ENCODE measurements at places on chromosomes 2 and 18.

DNA sequence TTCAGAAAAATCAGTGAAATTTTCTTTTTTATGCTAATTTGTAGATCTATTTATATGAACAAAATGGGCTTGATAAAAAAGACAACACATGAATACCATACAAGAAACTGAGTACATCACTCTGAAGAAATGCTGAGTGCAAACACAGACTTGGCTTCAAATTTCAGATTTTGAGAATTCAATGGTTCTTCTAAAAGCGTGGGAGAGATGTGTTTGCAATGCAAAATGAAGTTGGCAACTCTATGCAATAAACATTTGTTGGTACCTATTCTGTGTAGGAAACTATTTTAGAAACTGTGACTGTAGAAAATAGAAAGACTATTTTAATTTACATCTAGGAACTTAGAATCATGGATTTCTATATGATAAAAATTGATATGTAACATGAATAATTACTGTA lies 1834.1 kb upstream of the CELF4 start:
- DNase-seq, result no peak

DNA sequence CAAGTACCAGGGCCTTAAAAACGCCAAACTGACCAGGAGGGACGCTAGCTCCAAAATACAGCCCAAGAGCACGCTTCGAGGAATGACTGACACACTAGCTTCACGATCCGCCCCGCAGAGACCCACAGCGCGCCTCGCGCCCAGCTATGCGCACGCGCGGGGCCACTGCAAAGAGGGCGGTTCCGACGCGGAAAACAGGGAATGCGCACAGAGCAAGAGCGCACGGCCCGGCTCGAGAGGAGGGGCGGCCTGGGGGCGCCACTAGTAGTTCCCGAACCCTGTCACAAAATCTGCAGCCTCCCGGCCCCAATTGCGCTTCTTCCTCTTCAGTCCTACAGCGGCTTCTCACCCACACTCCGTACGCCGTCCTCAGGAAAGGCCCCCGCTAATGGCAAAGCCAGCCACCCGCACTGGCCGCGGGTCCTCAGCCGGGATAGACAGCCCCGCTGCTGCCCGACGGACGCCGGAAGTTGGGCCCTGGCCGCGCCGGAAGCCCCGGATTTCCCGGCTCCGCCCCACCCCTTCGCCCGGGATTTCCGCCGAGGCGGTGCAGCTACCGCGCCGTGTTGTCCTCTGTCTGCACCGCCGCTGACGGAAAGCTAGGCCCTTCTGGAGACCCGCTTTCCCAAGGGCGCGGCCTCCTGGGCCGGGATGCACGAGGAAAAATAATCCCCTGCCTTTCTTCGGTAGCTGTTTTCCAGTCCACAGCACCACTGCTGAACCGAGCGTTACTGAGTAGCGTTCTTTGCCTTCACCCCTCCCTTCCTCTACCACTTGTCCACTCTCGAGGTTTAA lies at the start of gene HDHD2:
Gene HDHD2 (minus strand): TSS at position 472 of the 795 bp plus-strand sequence. CDS start 14,061 bp downstream, outside the sequence.
- peak; percentile 81 for DNase-seq

DNA sequence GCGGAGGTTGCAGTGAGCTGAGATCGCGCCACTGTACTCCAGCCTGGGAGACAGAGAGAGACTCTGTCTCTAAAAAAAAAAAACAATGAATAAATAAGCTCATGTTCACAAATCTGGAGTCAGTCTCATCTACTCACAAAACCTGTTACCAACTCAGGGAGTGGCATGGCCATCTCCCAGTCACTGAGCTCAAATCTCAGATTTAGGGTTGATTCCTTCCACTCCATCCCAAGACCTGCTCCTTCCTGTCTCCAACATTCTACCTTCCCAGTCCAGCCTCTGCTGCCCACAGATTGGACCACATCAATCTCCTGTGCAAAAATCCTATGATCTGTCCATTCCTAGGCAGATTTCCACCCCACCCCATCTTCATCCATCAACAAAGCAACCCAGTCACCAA lies 1.6 kb downstream of the STAT1 start:
- DNase-seq, result no peak

- no peak for DNase-seq
These were observed 102.4 kb upstream of the MGAT4A start for GRCh38 chr2:98833172-98833916.

- DNase-seq, result no peak
These were observed 128.6 kb downstream of the SH3RF3 start for GRCh38 chr2:109257653-109258052.

DNA sequence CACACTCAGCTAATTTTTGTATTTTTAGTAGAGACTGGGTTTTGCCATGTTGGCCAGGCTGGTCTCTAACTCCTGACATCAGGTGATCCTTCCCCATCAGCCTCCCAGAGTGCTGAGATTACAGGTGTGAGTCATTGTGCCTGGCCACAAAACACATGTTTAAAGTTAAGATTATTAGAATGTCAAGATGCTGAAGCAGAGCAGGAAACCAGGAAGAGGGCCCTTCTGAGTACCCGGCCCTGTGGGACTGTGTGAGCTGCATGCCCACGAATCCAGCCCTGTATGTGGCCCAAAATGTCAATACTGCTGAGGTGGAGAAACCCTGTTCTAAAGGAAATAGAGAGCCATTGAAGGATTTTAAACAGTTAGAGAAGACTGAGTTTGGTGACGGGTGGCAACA lies 31.0 kb upstream of the REV1 start:
- DNase-seq, result no peak

DNA sequence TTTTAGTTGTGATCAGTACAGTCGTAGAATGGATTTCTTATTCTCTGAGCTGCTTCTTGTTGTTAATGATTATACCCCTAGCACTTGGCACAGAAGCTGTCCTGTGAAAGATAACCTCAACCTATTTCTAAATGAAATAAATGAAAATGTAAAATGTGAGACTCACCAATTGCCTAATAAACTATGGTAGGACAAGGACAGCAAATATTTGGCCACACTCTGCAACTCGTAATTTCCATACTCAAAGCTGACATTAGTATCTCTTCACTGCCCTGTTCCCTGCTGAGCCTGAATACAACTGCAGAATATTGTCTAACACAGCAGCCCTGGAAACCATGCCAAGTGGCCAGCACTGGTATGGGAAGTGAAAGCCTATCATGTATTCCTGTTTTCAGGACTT lies 34.5 kb downstream of the TMEM182 start:
- DNase-seq, result no peak

DNA sequence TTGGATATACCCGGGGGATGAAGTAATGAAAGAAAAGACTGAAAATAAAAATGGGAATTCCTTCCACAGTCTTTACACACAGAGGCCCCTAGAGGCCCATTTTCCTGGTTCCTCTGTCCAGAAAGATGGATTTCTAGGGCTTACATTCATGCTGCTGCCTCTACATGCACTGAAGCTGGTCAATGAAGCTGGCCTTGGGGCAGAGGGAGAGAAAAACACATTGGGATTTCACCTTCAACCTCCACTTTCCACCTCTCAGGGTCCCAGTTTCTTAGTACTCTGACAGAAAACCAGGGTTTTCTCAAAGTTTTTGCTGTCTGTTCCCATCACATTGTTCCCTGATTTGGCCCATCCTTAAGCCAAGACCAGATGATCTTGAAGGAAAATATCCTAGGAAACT lies 154.6 kb upstream of the ZSWIM2 start:
- DNase-seq, result no peak

DNA sequence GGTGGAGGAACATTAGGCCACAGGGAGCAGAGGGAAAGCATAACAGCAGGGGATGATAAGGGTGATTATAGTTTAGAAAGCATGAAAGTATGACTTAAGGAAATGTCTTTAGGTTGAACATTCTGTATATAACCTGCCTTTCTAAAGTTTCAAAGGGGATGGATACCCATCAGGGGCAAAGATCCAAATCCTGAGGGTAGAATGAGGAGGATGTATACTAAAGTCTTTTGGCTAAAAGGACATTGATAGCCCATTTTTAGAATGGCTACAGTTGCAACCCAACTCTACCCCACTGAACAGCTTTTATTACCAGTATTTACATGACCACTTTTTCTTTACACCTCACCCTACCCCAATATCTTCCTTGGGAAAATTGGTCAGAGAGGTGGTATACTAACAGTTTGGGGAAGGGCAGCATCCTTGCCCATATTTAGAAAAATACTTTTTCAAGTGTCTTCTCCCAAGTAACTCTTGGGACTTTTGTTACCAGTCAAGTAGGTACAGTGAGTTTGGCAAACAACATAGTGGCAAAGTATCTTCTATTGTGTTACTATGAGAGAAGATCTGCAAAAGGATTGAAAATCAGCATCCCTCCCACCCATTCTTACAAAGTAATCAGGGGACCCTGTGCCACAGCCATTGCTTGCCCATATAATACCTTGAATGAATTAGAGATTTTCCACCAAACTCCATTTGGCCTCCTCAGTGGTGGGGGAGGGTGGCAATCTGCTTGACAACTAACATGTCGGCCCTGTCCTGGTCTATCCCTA lies 8.3 kb downstream of the MAT2A start:
- no peak for DNase-seq

DNA sequence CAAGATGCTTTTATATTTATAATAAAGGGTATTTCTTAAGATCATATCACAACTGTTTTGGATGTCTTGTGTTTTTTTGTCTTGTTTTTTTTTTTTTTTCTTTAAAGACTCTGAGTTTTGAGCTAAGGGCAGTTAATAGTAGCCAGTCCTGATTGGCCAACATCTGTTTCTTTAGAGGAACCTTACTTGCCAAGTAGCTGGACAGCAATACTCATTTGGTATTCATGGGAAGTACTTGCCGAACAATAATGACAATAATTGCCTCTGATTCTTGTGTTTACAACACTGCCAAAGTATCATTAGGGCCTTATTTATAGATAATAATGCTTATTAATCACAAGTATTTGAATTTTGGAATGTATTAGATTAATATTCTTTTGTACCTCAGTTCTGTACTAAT lies 17.1 kb upstream of the POU3F3 start:
- DNase-seq, result no peak
